Body of pancreas (tissue), 4 donors: ENCODE measurements at places on chromosomes 4 and X. TPM values are rescaled to one million over a fixed set of nuclear protein-coding genes. Genes with fewer than 3 reads are reported as not detected.

- DNase-seq: no peak
Observed at GRCh38 chr4:141254326-141254725, 33.6 kb downstream of the ZNF330 start.

The TXK gene
- 0.66 TPM for total RNA-seq

The LAMP2 gene
- total RNA-seq: 33.6 TPM

DNA sequence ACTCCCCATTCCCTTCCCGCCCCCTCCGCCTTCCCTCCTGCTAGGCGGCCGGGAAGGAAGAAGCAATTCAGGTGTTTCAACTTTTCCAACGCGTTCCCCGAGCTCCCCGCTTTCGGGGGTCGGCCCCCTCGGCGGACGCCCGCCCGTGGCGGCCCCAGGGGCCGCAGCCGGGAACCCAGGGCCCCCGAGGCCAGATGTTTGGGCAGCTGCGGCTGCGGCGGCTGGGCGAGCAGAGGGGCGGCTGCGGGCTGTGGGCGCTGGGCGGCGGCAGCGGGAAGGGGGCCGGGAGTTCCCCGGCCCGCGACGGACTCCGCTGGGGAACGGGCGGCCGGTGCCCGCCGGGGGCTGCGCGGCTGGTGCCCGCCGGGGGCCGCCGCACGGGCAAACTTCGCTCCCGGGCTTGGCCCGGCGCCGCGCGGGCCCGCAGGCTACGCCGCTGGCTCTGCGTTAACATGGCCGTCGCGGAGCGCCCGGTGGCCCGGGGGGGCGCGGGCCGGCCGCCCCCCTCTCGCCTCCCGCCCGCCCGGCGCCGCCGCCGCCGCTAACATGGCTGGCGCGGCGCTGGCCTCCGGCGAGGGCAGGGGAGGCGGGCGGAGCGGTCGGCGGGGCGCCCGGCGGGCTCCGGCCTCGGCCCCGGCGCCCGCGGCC is 510 bp downstream of the HMGB3 start:
- no peak for DNase-seq
